ENCODE measurements at places on chromosomes 1 and 21.
A peak's percentile ranks its signal among the peaks of the same experiment; 100 is the strongest.

DNA sequence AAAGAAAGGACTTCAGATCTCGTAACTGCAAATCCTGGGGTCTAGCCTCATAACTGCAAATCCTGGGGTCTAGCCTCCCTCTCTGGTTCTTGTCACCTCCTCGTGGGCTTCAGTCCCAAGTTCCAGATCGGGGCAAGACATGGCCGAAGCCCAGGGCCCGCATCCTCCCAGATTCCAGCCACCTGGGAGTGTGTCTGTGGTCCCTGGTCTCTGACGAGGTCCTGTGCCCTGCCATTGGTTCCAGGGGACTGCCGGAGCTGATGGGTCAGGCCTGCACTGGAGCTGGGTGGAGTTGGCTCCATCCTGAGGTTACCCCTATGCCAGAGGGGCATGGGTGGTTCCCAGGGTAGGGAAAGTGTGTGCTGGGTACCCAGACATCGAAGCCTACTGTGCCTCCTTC lies 17.7 kb upstream of the C1orf174 start:
- DNase-seq, result no peak

- no peak for DNase-seq
Observed at GRCh38 chr1:41766041-41766440, 152.7 kb downstream of the HIVEP3 start.

GRCh38 chr1:98336472-98337083 lies 324.9 kb upstream of the SNX7 start:
- DNase-seq, result no peak

GRCh38 chr1:210376836-210377372 lies 48.2 kb downstream of the HHAT start:
- no peak for DNase-seq

- DNase-seq, result no peak
Observed at GRCh38 chr1:171739656-171740055, 2.2 kb downstream of the VAMP4 start.

GRCh38 chr1:85461216-85461918 lies 3.6 kb downstream of the DDAH1 start:
- peak; percentile 40 for DNase-seq

DNA sequence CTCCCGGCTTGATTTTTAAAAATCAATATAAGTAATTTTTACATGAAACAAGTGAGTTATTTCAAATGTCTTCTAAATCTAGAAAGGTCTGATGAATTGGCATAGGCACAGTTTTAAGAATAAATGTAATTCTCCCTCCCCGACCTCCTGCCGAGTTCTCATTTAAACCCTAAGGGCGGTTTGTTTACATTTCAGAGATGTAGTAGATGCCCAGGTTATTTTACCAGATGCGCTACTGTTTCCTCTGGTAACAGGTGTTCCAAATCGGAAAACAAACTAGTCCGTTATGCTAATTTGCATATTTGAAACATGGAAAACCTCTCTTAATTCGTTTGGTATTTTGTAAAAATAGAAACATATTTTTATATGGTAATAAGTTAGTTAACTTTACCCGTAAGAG lies 53.8 kb upstream of the CFAP126 start:
- DNase-seq, result no peak

DNA sequence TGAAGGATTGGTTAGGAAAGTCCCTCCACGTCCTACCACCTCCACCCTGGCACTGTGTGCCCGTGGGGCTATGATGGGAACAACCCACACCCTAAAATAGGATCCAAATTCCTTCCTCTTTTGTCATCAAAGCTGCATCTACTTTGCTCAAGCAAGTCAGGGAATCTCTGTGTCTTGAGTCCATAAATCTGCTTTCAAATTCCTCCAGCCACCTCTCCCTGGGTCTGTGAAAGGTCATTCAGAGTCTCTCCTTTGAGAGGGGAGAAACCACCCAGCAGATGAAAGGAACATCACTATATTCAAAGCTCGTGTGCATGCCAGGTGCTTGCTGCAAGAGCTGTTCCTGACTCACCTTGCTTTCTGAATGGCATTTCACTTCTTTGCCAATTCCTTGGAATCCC lies 243.6 kb downstream of the TM2D1 start:
- DNase-seq, result no peak

DNA sequence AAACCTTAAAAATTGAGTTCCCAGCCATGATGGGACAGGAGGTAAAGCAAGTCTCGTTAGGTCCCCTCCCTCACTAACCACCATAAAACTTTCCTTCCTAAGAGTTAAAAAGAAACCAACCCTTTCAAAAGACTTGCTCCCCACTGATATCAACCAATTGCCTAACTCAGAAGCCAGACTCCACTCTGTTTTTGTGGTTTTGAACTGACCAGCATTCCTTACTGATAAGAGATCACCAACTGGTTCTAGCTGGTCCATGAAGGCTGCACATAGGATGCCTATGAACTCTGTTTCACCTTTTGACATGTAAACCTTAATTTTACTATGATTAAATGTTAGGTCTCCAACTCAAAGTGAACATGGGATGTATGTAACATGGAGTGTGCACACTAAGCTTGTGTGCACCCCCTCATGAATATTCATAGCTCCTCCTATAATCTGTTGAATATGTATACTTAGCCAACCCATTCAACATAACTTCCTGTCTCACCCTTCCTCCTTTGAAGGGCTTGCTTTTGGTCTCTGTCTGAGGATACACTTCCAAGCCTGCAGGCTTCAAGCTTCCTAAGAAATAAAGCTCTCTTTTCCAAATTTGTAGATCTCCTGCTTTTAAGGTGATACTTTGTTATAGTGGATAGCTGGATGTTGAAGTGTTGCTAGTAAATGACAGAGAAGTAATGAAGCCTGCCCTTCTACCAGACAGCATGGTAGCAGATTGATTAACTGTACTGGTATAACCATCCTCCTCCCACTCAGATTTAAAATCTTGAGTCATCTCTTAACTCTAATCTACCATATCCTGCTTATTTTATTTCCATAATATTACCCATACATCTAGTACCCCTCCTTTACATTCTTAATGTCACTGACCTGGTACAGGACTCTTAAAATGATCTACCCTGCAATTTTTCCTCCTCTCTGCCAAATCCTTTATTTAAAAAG lies 95.6 kb downstream of the ZNF644 start:
- DNase-seq, result peak; percentile 42

GRCh38 chr1:201020040-201020591 lies 3.4 kb downstream of the KIF21B start:
- no peak for DNase-seq

GRCh38 chr1:24972221-24972914 lies 42.3 kb upstream of the RUNX3 start:
- no peak for DNase-seq

GRCh38 chr1:172343240-172344160 lies 77.0 kb upstream of the C1orf105 start:
- peak; percentile 82 for DNase-seq

GRCh38 chr21:36846631-36847030 lies 119.8 kb downstream of the HLCS start:
- no peak for DNase-seq

All from GM04503 (cell line).